ENCODE measurements at places on chromosomes 6 and 20. TPM values are rescaled to one million over a fixed set of nuclear protein-coding genes. Genes with fewer than 3 reads are reported as not detected.

Gene THEMIS
- total RNA-seq: 1.6 TPM

Gene SIRPA
- total RNA-seq: 19.9 TPM

Gene TAAR9
- not detected for total RNA-seq

Gene ISM1
- 2.3 TPM for total RNA-seq

Gene SLC2A4RG
- 37.0 TPM for total RNA-seq

Gene FNDC1
- total RNA-seq: 0.04 TPM

Gene GABRR1
- 1.5 TPM for total RNA-seq

GRCh38 chr6:3220366-3220765 is 7.1 kb downstream of the TUBB2B start:
- no peak for DNase-seq

- no peak for DNase-seq
Measured at GRCh38 chr6:18262702-18263417, 1.5 kb downstream of the DEK start.

- DNase-seq: no peak
Measured at GRCh38 chr6:163820171-163820570, 405.7 kb downstream of the QKI start.

GRCh38 chr6:1605004-1605892 is 4.5 kb upstream of the FOXC1 start:
- DNase-seq: no peak

- DNase-seq: no peak
Measured at GRCh38 chr6:98156580-98156979, 677.8 kb upstream of the POU3F2 start.

GRCh38 chr6:3630258-3630835 is 121.2 kb downstream of the PXDC1 start:
- DNase-seq: no peak

- DNase-seq: no peak
Measured at GRCh38 chr20:48703511-48704219, 124.1 kb downstream of the PREX1 start.

DNA sequence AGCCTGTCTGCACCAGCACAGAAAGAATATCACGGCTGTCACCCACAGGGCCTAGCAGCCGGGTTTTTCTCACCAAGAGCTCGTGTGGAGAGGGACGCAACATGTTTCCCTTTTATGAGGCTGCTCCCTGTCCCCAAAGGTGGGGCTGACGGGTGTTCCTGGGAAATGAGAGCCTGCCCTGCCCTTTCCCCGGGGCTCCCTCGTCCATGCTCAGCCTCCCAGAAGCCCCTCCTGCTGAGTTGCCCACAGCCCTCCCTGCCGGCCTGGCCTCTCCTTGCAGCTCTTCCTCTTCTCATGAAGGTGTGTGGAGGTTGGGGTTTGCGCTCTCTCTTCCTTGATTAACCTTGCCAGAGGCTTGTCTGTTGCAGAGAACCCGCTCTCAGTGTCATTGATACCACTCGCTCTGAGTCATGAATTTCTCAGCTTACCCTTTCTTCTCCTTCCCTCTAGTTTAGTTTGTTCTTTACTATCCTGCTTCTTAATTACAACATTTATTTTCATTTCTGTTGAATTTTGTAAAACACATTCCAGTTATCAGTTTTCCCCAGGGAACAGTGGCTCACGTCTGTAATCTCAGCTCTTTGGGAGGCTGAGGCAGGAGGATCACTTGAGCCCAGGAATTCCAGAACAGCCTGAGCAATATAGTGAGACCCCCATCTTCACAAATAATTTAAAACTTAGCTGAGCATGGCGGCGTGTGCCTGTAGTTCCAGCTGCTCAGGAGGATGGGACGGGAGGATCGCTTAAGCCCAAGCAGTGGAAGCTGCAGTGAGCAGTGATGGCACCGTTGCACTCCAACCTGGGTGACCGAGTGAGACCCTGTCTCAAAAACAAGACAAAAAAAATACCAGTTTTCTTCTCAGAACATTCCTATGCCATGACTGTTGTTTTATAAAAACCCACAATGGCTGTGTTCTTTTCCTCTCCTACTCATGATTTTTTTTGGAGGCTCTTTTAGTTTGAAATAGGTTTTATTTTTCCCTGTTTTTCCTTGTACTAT is 103.8 kb downstream of the TMEM242 start:
- DNase-seq: no peak

GRCh38 chr6:1208876-1209275 is 103.0 kb upstream of the FOXQ1 start:
- DNase-seq: no peak

GRCh38 chr6:33692760-33693158 is 18.7 kb downstream of the UQCC2 start:
- no peak for DNase-seq

DNA sequence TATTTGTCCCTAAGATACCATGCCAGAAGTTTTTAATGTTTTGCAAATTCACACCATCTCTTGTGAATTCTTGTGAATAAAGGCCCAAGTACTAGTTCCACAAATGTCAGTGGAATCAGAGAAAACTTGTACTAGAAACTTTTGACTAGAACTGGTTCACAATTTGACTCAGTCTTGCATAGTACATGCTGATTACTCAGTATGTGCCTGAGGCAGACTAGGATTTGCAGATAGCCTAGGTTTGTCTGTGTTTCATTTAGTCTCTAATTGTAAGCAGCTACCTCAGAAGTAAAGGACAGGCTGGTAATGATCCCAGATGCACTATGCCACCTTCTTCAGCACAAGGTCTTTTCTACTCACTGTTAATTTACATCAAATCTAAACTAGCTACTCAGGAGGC is 34.2 kb upstream of the GSTA4 start:
- no peak for DNase-seq

- DNase-seq: no peak
Measured at GRCh38 chr6:144969602-144970272, 684.6 kb downstream of the UTRN start.

DNA sequence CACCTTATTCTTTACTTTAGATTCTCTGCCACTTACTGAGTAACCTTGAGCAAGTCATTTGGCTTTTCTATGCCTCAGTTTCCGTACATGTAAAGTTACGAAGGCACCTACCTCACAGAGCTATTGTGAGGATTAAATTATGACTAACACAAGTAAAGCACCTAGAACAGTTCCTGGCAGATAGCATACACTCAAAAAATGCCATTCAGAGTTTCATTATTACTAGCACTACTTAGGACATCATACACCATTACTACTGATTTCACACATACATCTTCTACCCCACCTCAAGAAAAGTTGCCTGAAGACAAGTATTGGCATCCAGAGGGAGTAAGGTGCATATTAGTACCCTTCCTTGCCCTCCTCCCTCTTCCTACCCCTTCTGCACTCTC is 107.8 kb downstream of the OGFRL1 start:
- no peak for DNase-seq

GRCh38 chr6:168601111-168601510 is 160.1 kb downstream of the SMOC2 start:
- DNase-seq: no peak
